ENCODE measurements at places on chromosomes 3 and 15.
A peak's percentile ranks its signal among the peaks of the same experiment; 100 is the strongest.

GRCh38 chr3:126540342-126540849 is 16.4 kb downstream of the CHST13 start:
- peak; percentile 84 for DNase-seq

GRCh38 chr15:89926158-89926557 is 13.4 kb upstream of the ARPIN start:
- peak; percentile 10 for DNase-seq

DNA sequence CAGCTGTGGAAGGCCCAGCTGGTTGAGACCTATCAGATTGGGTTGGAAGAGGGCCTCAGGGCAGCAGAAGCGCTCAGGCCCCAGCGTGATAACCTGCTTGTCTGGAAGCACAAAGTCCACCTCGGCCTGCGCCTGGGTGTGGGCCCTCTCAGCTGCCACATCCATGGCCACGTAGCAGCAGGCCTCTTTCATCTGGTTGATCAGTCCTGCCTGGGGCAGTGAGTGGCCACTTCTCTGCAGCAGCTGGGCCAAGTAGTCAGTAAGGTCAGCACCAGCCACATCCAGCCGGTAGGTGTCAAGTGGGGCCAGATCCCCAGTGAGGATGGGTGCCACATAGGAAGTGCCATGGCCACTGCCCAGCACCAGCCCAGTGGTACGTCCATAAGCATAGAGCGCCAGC is 3.9 kb upstream of the CAMKV start:
- DNase-seq = no peak

GRCh38 chr15:63046917-63047760 is 4.6 kb downstream of the TPM1 start:
- no peak for DNase-seq

- DNase-seq = no peak
Measured at GRCh38 chr15:59887211-59887610, 116.9 kb upstream of the FOXB1 start.

GRCh38 chr3:39910826-39911464 is 101.5 kb downstream of the MYRIP start:
- no peak for DNase-seq

DNA sequence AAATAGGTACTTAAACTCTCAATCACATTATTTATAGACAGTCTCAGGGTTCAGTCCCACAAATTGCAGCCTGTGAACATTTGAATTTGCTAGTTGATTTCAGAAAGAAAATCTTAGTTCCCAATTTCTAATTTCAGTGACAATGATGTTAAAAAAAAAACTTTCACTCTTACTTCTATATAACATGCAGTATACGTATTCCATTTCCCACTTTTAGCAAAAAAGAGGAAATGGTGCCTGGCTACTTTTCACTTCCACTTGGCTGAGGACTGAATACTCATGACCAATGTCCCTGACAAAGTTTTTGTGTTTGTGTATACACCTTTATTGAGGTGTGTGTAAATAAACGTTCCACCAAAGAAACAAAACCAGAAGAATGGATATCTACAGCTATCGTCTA is 32.1 kb upstream of the XCR1 start:
- DNase-seq = no peak

- no peak for DNase-seq
Measured at GRCh38 chr15:47332481-47332880, 384.8 kb upstream of the SEMA6D start.

GRCh38 chr15:78264304-78265136 is at the start of gene DNAJA4:
Gene DNAJA4 (plus strand): TSS chr15:78264562. CDS start chr15:78264764, 202 bp downstream.
- no peak for DNase-seq

- DNase-seq = no peak
Measured at GRCh38 chr3:80898211-80898610, 863.2 kb downstream of the GBE1 start.

DNA sequence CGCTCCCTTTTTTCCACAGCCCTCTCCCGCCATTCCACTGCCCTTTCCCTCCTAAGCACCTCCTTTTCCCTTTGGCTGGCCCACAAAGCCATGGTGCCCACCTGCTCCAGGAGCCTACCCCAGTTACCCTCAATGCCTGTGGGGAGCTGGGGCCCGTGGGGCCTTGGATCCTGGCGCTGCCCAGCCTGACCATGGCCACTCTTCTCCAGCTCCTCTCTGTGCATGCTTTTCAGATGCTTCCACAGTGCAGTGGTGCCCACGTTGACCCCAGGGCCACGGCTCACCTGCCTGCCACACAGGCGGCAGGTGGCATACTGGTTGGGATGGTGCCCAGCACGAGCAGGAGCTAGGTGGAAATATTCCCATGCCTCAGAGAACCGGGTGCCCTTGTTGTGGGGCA is 1.5 kb downstream of the ZBED2 start:
- DNase-seq = no peak

DNA sequence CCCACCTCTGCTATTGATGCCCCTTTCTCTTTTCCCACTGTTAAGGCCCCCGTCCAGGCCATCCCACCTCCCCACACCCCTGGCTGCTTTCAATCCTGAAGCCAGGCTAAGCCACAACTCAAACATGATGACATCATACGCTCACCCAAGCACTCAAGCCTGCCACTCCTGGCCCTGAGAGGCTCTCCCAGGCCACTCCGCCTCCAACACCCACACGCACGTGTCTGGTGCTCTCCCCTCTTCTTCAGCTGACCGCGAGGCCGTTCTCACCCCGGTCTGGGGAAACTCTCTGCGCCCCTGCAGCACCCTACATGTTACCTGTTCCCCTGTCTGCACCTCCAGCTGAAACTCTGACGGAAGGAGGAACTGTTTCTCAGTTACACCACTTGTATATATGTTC is 6.2 kb downstream of the ZXDC start:
- DNase-seq = no peak

DNA sequence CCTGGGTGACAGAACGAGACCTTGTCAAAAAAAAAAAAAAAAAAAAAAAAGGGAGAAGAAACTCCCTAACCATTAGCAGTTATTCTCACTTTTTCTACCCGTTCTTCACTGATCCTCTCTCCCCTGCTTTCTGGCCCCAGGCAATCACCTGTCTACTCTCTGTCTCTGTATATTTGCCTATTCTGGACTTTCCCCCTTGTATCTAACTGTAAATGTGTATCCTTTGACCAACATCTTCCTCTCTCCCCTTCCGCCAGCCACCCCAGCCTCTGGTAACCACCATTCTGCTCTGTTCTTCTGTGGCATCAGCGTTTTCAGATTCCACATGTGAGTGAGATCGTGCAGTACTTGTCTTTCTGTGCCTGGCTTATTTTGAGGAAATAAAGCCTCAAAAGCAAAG is 6.9 kb downstream of the CYFIP1 start:
- no peak for DNase-seq

DNA sequence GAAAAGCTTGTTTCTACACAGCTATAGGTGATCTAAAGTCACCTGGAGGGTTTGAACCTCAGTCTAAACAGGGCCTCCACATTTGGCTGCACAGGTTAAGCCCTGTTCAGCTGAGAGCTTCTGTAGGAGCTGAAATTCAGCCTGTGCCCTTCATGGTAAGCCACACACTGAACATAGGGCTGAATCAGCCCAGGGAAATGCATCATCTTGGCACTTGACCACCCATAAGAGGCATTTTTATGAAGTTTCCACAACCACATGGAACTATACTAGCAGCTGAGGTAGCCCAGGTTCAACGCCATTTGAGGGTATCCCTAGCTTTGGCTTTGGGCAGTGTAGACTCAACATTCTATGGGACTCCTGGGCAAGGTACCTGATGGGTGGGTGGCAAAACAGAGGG is 126.8 kb downstream of the FAM174B start:
- no peak for DNase-seq

GRCh38 chr3:60801307-60801706 is 449.9 kb downstream of the FHIT start:
- no peak for DNase-seq

DNA sequence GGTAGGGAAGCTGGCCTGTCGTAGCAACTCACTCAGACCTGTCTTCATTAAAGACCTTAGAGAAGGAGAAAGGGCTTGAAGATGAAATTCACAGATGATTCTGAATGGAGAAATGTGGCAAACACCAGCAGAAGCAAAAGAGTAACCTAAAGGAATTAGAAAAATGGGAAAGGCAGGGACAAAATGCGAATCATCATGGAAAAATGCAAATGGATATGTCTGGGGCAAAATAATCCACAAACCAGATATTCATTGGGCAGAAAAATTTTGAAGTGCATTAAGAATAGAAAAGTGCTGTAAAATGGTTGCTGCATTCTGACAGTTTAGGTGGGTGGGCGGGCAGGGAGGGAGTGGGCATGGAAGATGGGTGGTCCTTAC is 156.9 kb upstream of the RASGRP1 start:
- no peak for DNase-seq

GRCh38 chr3:141399200-141399599 is 30.9 kb downstream of the ZBTB38 start:
- DNase-seq = no peak

DNA sequence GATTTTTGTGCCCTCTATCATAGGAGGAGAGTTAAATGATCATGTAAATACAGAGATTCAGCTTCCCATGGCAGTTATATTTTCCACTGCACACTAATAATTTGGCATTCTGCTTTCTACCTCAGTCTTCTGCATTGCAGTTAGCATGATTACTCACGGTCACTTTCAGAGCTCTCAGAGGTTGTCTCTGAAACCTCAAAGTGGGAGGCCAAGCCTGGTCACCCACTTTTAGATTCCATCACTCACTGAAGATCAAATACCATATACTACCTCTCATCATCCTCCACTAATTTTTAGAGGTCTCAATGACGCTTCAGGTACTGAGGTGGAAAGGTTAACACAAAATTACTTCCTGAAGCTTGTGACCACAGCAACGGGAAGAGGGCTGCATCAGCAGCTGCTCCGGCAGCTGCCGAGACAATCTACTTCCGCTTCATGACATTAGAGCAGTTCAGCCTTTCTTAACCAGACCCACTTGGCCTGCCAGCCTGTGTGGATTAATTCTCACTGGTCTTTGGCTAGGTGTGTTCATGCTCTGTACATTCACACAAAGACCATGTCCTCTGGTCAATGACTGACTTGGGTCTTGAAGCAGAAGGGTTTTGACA is 416.4 kb upstream of the PDZRN3 start:
- no peak for DNase-seq

GRCh38 chr3:45503904-45504651 is 90.5 kb upstream of the LIMD1 start:
- no peak for DNase-seq

DNA sequence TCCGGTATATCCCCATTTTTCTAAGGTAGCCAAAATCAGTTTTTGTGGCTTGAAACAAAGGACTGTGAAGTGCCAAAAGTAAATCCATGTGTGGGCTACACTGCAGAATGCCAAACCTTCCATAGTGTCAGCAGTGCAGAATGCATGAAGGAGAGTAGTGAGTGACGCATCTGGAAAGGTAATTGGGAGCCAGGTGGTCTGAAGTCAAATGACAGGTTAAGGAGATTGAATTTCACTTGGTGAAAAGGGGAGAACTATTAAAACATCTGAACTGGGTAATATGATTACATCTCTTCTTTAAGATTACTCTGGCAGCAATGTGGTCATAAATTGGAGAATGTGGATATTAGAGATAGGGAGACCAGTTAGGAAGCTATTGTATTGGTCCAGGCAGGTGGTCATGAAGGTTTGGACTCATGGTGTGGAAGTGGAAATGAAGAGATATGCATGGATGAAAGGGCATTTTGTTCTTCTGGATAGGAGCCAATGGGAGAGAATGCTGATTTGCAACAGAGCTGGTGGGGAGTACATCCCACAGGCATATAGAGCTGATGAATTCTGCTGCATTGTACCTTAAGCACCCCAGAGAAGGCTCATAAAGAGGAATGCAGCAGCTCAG is 118.2 kb downstream of the ECT2 start:
- DNase-seq = no peak

GRCh38 chr3:69297501-69297900 is 88.4 kb downstream of the FRMD4B start:
- DNase-seq = no peak

DNA sequence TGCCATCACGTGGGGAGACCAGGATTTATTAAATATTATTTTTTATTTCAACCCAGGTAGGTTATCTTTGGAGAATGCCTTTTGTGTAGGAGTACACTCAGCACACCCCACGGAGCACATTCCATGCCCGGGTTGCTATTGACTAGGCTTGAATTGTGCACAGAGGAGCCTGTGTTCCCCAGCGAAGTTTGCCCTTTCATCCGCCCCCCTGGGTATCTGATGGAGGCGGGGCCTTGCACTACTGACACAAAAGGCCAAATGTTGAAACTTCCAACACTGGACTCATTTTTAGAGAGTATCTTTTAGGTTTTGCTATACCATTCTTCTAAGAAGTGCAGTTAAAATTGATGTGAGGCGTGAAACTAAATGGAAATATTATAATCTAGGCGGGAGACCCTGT is 39.3 kb upstream of the PPP4R2 start:
- DNase-seq = no peak

GRCh38 chr3:127673191-127674100 is 694 bp downstream of the ABTB1 start:
- no peak for DNase-seq

- DNase-seq = no peak
Measured at GRCh38 chr3:13644341-13645117, 95.6 kb downstream of the FBLN2 start.

DNA sequence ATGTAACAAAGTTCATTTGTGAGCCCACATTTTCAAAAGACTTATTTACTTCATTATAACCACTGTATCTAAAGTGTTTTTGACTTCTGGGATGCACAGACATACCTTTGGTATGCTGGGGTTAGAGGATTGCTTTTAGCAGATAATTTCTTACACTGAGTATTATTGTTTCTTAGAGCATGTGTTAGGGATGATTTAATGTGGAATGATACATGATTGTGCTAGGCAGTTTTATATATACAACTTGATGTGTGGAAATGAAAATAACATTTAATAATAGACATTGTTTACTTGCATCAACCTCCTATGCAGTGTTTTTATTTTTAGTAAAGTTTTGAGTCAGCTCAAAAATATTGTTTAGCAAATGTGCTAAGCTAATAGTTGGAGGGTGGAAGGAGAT is 3.4 kb downstream of the KIF23 start:
- DNase-seq = no peak

- DNase-seq = no peak
Measured at GRCh38 chr15:73391128-73391872, 22.5 kb upstream of the HCN4 start.

DNA sequence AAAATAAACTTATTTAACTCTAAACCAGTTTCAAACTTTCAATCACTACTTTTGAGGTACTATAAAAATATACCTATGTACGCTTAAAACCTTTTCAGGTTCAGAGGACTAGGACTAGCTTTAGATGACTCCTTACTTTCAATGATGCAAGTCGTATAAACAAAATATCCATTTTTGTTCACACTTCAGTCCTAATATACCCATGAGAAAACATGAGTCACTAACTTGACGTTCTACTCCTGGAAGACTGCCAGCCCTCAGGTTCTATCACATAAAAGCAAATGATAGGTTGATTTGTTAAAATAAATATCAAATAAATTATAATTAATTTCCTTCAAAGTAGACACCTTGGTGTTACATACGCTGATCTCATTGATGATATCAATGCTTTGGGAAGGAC is 10.6 kb upstream of the P3H2 start:
- DNase-seq = peak; percentile 33

DNA sequence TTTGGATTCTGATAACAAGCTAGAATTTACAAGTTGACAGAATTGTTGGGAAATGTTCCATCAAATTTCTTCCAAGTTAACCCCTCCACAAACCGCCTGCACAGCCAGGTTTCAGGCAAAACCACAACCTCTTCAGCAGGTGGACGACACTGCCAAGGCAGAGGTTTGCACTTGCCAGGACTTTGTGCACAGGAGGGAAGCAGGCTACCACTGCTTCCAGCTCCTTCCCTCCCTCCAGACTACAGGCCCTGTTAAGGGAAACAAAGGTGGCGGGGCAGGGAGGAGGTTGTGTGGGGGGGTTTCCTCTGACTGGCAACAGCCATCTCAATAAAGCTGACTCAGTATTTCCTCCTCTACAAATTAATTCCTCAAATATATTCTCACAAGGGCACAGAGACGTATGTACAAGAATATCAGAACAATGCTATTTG is 42.2 kb downstream of the TBC1D2B start:
- DNase-seq = no peak

Measured in HFF-Myc (cell line).